ENCODE measurements at places on chromosomes 12 and 14.

- no peak for DNase-seq
Measured at GRCh38 chr12:14473707-14474287, 93.9 kb downstream of the PLBD1 start.

- DNase-seq, result no peak
Measured at GRCh38 chr12:120377611-120378010, 8.6 kb upstream of the MSI1 start.

DNA sequence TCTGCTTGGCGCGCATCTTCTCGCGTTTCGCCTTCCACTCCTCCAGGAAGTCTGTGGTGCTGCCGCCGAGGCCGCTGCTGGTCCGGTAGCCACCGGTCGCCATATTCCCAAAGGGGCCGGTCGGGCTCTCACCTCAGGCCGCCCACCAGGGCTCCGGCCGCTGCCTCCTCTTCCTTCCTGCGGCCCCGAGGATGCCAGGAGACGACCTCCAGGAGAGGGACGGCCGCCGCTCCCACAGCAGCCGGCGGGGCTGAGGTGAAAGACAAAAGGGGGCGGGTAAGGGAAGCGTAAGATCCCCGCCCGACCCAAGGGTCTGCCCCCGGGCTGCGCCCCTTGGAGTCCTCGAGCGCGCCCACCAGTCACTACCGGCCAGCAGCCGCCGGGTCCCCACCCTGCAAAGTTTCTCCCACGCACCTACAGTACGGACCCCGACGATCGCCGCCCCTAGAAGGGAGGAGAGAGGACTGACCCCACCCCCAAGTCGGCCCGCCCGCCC lies 574 bp downstream of the PAWR start:
- DNase-seq, result no peak

DNA sequence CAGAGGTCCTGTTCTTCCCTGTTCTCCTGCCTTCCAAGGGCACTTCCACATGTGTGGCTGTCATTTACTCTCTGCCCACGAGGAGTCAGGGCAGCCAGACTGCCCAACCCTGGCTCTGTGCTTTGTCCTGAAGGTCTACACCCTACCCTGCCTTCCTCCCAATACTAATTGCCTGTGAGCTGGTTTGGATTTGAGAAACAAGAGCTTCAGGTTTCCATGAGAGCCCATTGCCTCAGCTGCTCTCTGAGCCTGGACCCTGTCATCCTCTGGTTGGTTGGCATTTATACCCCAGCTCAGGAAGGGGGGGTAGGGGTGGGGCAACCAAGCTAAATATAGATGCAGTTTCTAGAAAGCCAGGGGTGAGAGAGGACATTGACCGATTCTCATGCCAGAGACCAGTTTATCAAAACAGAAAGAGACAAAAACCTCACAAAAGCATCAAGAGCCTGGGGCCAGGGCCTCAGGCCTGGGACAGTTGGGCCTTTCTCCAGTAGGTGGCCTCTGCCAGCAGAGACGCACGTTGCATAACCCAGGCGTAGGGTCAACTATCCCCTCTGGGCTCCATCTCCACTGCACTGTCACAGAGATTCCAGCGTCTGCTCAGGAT lies 34.5 kb downstream of the VDR start:
- no peak for DNase-seq

GRCh38 chr14:68789821-68790643 lies 2.8 kb downstream of the ZFP36L1 start:
- DNase-seq, result no peak

- DNase-seq, result no peak
Measured at GRCh38 chr12:92416385-92416812, 270.8 kb upstream of the BTG1 start.

DNA sequence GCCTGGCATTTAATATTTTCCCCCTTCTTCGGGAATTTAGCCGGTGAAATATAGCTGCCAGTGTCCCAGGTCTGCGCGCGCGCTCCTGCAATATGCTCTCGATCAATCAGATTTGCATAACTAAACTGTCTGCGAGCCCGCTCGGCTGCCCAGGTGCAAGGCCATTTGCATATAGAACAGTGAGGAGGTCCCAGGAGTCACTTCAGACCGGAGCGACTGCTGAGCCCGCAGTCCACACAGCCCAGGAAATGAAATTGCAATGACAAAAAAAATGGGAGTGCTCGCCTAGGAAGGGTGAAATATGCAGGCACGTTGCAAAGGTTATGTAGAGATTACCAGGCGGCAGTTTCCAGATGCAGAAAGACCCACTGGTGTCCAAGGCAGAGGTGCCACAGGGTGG lies 228.5 kb downstream of the VRK1 start:
- peak; percentile 20 for DNase-seq

- no peak for DNase-seq
Measured at GRCh38 chr14:44736326-44736725, 225.4 kb downstream of the KLHL28 start.

GRCh38 chr12:32788405-32788804 lies 32.7 kb upstream of the YARS2 start:
- no peak for DNase-seq

GRCh38 chr12:66823857-66824570 lies 145.1 kb upstream of the GRIP1 start:
- no peak for DNase-seq

DNA sequence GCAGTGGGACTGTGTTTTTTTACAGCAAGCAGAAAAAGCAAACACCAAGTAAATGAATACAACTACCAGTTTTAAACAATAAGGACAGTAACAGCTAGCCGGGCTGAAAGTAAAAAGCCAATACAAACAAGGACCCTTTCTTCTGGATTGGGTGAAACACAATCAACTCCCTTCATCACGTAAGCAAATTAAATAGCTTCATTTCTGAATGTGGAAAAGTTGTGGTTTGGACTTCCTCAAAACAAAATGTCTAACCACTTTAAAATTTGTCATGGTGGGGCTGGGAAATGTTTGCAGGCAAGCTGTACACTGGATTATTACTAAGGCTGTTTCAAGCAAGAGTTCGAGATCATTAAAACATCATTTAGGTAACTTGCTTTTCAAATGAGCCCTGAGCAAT lies 47.4 kb downstream of the TCHP start:
- no peak for DNase-seq

- no peak for DNase-seq
Measured at GRCh38 chr14:69005432-69006148, 26.5 kb upstream of the ACTN1 start.

DNA sequence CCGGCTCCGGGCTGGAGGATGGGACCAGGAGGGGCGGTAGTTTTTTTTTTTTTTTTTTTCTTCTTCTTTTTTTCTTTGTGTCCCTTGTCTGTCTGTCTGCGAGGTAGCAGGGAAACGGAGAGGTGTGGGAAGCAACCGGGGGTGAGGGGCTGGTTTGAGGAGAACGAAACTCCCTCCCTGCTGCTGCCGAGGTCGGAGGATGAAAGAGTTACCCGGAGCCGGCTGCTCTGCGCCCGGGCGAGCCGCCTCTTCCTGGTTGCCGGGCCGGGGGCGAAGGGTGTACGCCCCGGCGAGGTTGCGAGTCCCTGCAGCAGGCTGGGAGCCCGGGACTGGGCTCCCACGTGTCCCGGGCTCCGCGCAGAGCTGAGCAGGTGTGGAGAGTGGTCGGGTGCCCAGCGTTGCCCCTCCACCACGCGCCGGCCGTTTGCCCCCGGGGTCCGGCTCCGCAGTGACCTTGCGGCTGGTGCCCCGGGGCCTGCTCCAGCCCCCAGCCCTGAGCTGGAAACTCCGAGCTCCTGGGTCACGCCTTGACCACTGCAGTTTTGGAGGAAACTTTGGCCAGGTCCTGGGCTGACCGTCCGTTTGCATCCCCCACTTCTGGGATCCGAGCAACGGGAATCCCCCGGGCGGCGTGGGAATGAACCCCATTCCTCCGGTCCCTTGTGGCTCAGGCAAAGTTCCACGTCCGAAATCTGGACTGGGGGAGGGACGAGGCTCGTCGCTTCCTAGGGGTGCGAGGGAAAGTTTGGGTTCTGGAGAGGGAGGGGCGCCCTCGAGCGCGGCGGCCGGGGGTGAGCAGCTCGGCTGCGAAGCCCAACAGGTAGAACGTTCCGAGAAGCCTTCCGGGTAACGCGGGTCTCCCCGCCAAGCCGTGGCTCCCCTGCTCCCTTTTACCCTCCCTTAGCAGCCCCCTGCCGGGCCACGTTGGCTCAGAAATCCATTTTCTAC lies 1.3 kb downstream of the CHST11 start:
- DNase-seq, result peak; percentile 56

DNA sequence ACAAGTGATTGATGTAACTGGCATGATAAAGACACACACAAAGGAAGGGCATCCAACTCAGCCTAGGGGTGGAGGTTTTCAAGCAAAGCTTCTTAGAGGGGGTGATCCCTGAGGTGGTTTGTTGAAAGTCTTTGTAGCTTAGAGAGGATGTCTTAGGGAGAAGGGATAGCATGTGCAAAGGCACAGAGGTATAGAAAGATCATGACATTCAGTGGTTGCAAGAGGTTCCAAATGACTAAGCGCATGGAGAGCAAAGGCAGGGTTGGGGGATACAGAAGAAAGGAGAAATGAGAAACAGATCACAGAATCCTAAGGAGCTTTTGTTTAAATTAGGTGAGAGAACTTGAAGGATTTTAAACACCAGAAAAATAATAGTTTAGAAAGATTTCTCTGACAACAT lies 5.2 kb upstream of the CCT2 start:
- DNase-seq, result no peak

- DNase-seq, result no peak
Measured at GRCh38 chr12:7834701-7835100, 38.0 kb downstream of the SLC2A14 start.

GRCh38 chr14:94346841-94347240 lies 23.7 kb upstream of the SERPINA6 start:
- no peak for DNase-seq

DNA sequence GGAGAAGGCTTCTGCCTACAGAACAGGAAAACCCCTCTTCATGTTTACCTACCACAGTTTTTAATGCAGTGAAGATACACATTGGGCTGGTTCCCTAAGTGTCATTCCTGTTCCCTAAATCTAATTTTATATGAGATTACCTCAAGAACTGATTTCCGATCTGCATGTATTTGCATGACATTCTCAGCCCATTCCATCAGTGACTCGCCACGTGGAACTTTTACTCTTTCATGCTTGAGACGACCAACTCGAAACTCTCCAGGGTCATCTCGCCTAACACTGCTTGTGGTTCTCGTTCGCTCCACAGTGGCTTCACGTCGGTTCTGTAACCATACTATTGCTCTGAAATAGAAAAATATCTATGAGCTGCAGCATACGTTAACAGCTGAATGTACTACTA lies 83.1 kb upstream of the STRN3 start:
- DNase-seq, result no peak

DNA sequence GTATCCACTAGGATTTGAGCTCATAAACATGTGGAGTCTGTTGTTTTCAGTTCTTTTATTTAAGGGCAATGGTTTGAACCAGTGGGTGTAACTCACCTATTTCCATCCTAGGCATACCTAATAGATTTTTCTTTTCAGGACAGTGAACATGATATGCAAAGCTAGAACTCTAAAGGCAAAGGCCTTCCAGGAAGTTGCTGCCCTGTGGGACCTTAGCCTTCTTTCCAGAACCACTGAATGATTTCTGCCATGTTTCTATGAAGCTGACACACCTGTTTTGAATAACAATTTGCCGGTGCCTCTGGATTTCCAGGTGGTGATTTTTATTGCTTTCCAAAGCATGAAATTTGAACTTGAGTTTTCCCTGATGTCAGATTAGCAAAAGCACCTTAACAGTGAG lies 372.9 kb upstream of the FAR2 start:
- no peak for DNase-seq

DNA sequence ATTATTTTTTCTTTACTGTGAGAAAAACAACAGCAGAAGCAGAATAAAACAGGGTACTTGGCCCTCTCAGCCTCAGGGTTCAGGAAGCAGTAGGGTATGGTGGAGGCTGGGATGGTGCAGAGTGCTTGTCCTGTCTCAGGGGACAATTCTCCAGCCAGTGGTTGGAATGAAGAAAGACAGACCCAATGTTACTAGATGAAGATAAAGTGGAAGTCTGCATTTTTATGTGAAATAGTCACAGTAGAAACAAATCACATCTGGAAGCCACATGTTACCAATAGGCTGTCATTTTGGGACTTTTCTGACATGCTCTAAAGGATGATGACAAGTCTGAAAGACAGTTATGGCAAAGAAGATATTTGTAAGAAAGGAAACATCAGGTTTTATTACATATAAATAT lies 32.3 kb downstream of the PROX2 start:
- DNase-seq, result no peak

DNA sequence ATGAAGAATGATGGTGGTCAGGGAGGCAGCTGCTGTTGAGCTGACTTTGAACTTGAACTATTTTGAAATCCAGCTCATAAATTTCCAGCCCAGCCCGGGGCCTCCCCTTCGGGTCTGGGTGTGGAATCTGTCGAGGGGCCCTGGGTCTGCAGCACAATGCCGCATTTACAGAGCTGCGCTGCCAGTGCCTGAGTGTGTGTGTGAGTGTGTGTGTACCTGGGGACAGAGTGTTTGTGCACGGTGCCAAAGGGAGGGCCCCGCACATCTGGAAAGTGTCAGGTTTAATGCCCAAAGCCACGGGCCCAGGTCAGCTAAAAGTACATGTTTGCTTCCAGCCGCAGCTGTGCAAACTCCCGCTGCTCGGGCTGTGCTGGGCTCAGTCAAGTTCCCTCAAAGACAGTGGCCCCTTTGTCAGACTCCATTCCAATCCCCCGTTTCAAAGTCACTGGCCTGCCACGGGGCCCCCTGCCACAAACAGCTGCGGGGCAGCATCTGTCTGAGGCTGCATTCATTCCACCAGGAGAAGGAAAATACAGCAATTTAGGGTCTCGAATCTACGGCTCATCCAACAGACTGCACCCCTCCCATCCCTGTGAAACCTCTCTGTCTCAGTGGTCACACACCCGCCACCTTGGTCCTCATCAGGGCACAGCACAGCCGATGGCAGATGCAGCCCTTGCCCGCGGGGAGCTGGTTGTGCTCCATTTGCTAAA lies 16.3 kb upstream of the RFLNA start:
- DNase-seq, result no peak

GRCh38 chr12:3718100-3718499 lies 34.8 kb downstream of the CRACR2A start:
- DNase-seq, result peak; percentile 15

GRCh38 chr12:39574785-39575497 lies 44.7 kb downstream of the ABCD2 start:
- no peak for DNase-seq

- no peak for DNase-seq
Measured at GRCh38 chr12:104219361-104219892, 3.8 kb downstream of the TXNRD1 start.

DNA sequence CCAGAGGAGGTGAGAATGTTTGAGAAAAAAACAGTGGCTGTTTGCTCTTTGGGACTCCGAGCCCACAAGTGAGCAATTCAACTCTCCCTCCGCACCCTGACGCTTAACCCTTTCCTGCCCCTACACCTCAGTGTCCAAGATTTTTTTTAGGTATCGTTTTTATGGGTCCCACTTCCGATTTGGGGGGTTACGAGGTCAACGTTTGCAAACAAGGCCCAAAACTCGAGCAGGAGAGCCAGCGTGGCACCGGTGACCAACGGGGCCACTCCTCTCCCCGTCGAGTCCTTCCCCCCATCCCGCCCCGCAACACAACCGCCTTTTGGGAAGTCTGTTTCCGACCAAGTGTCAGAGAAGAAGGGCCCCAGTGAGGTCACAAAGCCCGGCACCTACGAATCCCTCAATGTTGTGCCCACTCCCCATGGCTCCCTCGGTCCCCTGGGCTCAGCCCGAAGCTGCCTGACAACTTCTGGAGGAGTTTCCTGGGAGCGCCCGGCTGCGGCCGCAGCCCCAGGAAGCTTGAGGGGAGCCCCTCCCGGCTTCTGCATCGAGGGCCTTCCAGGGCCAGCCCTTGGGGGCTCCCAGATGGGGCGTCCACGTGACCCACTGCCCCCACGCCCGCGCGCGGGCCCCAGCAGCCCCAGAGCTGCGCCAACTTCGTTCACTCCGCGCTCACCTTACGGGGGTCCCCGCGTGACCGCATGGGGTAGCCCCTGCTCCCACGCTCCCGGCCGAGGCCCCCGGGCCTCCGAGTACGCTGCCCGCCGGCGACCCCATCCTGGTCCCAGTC lies 1.2 kb downstream of the CDK2AP1 start:
- DNase-seq, result no peak
